ENCODE measurements at places on chromosomes 5 and 9. TPM values are rescaled to one million over a fixed set of nuclear protein-coding genes. Genes with fewer than 3 reads are reported as not detected.

- H3K27me3 ChIP-seq = no peaks in the 10 kb centered on the region
- H3K36me3 ChIP-seq = peaks cover 13% of the 10 kb centered on the region
- no peak for DNase-seq
Observed at GRCh38 chr9:36120705-36121104, 15.8 kb upstream of the GLIPR2 start.

The FBP2 gene
- total RNA-seq = not detected

GRCh38 chr9:132037458-132037857, 42.2 kb downstream of the MED27 start:
- no peak for DNase-seq
- peaks cover 4% of the 10 kb centered on the region for H3K4me1 ChIP-seq
- no peak overlapping the region for H3K4me3 ChIP-seq
- H3K27ac ChIP-seq = no peak overlapping the region
- no peaks in the 10 kb centered on the region for H3K27me3 ChIP-seq

The ECPAS gene
- 84.9 TPM for total RNA-seq

DNA sequence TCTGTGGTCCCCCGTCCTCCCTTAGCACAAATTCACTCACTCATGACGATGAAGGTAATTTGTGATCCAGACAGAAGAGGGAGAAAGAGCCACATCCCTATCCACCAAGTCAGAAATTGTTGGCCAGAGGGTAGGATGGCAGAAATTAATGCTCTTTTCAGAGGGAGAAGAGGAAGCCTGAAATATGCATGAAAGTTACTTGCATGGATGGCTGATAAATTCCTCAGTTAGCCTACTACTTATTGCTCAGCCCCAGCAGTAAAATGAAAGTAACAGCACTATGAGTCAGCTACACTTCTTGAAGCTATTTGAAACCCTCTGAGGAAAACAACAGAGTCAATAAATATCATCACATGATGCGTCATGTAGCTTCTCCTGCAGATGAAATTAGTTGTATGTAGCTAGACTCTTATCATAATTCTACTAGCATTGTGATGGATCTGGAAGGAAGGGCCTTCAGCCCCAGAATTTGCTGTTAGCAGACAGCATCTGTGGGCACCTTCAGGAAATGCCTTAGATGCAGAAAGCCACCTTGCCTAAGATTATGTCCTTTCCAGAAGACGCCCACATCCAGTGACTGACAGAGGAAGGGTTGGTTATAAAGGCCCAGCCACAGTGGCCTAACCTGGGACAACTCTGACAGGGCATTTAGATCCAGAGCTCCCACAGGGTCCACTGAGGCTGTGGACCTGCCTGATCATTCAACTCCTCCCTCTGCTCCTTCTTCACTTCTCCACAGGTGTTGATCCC, 81.2 kb upstream of the CCDC112 start:
- no peaks in the 10 kb centered on the region for H3K27me3 ChIP-seq
- no peak overlapping the region for H3K4me3 ChIP-seq
- no peak overlapping the region for H3K27ac ChIP-seq

The SH3GL2 gene
- total RNA-seq = 3.2 TPM

- no peaks in the 10 kb centered on the region for H3K27me3 ChIP-seq
- no peak overlapping the region for H3K4me3 ChIP-seq
- no peaks in the 10 kb centered on the region for H3K36me3 ChIP-seq
- no peak overlapping the region for H3K27ac ChIP-seq
- DNase-seq = no peak
- no peaks in the 10 kb centered on the region for H3K4me1 ChIP-seq
Observed at GRCh38 chr9:106019702-106020101, 325.4 kb downstream of the TMEM38B start.

The TEX48 gene
- total RNA-seq = not detected

The BAAT gene
- total RNA-seq = 1.0 TPM
